ENCODE measurements at places on chromosomes 16 and 17.

GRCh38 chr16:74141015-74141414, 155.6 kb upstream of the PSMD7 start:
- no peak for DNase-seq

DNA sequence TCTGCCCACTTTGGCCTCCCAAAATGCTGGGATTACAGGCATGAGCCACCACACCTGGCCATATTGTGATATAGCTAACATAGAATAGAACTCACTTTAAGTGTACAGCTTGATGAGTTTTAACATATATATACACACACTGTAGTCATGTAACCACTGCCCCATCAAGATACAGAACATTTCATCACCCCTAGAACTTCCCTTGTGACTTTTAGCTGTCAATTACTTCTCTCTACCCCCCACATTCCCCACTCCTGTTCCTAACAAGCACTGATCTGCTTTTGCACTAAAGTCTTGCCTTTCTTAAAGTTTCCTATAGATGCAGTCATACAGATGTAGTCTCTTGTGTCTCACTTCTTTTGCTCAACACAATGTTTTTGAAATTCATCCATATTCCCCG, 93.1 kb downstream of the PITPNC1 start:
- no peak for DNase-seq

GRCh38 chr16:18959031-18959505, 24.7 kb upstream of the TMC7 start:
- no peak for DNase-seq

GRCh38 chr17:76213491-76213890, 26.8 kb downstream of the RNF157 start:
- no peak for DNase-seq

GRCh38 chr16:89001117-89002027, 24.4 kb upstream of the CBFA2T3 start:
- no peak for DNase-seq

DNA sequence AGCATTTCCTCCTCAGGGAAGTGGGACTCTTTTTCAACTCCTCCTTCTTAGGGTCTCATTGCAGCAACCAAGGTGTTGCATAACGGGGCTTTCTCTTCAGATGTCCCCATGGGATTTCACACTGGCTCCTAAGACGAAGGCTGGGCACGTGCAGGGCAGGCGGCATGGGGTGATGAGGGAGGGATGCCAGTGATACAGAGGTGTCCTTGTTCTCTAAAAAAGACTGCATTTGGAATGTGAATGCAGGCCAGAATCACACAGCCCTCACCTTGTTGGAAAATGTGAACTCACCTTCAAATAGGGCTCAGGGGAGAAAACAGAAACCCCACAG, 105.6 kb downstream of the XYLT1 start:
- no peak for DNase-seq

GRCh38 chr17:2060385-2060658, 5.4 kb downstream of the HIC1 start:
- DNase-seq, result no peak

DNA sequence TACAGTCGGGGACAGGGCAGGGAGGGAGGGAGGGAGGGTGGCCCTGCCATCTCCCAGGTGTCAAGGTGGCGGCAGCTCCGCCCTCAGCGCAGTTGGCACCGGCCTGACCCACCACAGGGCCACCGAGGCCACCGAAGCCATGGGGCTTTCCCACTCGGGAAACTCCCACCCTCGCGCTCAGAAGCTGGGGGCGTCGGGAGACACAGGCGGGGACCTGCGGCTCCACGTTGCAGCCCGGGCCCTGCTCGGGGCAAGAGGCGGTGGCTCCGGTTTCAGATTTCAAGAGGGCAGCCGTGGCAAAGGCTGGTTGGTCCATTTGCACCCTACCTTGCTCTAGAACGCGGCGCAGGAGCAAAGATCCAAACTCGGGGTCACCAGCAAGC, 544 bp downstream of the CYB561 start:
- peak; percentile 57 for DNase-seq

DNA sequence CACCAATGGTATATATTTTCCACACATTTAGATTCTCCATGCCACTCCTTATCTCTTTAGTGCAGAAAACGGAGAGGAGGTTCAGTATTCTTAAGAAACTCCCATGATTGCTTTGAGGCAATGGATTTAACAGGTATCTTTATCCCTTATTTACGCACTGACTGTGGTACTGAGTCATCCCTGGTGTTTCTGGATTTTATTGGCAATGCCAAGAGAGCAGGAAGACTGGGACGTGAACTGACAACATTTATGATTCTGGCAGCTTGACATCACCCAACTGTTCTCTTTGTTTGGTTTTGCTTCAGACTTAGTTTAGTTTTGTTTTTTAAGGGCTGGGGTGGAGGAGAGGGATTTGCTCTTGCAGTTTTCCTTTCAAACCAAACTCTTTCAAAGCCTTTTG, 131.4 kb downstream of the WWOX start:
- no peak for DNase-seq

DNA sequence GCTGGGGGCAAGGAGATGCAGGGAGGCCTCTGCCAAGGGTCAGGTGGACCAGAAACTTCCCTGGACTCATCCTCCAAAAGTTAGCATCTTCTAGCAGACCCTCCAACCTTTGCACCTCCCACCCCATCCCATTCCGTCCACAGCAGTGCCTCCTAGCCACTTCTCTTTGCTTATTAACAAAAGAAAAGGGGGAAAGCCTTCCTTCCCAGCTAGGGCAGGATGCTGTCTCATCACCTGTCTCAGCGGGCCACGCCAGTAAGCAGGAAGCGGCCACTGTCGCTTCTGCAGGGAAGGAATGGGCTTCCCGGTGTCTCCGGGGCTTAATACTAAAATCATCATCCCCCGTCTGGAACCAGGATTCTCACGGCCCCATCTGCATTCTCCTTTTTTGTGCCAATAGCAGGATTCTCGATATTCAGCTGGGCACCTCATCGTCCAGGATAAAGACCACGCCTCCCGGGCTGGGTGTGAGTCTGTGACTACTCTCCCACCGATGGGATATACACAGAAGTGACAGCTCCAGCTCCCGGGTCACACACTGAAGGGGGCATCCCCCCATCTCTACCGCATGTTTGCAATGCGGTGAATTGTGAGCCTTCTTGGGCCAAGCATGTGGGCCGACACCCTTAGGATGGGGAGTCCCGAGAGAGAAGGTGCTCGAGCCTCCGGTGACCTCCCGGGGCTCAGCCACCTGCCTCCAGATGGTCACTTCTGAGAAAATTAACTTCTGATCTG, 15.5 kb upstream of the RBFOX3 start:
- no peak for DNase-seq

- DNase-seq, result peak; percentile 99
Observed at GRCh38 chr16:30065102-30065942, at the start of gene ALDOA. ALDOA (plus strand) TSS chr16:30065760; CDS start chr16:30066898, 1,138 bp downstream.

DNA sequence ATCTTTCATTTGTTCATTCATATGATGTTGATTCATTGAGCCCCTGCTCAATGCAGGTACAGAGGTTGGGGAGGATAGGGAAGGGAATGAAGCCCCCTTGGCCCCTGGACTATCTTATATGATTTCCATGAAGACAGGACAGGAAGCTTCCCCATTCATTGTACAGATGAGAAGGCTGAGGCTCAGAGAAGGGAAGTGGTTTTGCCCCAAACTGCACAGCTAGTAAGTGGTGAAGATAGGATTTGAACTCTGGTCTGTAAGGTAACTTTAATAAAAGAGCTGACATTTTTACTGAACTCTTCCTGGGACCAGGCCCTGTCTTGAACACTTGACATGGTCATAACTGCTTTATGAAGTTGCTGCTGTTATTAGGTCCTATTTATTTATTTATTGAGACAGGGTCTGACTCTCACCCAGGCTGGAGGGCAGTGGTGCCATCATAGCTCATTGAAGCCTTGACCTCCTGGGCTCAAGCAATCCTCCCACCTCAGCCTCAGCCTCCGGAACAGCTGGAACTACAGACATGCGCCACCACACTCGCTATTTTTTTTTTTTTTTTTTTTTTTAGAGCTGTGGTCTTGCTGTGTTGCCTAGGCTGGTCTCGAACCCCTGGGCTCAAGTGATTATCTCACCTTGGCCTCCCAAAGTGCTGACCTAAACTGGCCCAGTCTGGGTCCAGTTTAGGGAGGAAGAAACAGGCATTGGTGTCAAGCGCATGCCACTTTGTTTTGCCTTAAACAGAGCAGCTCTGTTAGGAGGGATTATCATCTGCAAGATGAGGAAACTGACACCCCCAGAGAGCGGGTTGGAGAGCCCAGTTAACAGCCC, 5.0 kb downstream of the CTF1 start:
- DNase-seq, result peak; percentile 42

DNA sequence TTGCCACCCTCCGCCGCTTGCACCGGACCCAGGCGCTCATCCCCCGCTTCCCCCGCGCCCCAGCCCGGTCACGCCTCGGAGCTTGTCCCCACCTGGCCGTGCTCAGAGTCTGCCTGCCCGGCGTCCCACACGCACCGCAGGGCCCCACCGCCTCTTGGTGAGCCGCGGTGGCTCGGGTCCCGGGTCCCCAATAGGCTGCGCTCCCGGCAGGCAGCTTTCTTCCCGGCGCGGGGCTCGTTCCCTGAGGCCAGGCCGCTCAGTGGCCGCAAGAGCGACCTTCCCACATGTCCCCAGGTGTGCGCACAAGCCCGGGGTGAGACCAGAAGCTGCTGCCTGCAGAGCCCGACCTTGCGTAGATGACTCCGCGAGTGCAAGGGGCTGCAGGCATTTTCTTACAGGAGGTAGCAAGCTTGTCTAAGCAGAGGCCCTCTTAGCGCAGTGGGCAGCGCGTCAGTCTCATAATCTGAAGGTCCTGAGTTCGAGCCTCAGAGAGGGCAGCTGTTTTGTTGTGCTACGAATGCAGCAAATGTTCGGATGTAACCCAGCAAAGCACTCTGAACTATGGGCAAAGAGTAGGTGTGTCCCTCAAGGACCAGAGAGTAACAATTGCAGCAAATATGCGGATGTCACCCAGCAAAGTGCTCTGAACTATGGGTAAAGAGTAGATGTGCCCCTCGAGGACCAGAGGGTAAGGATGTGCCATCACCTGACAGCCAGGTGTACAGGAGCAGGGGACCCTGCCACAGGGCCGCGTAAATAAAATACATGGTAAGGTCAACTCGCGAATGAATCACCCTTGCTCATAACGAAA, 15.6 kb downstream of the TLE7 start:
- peak; percentile 97 for DNase-seq

GRCh38 chr16:11361701-11362451, 16.6 kb downstream of the RMI2 start:
- no peak for DNase-seq

GRCh38 chr16:66334853-66335574, 31.5 kb upstream of the CDH5 start:
- DNase-seq, result peak; percentile 29

- no peak for DNase-seq
Observed at GRCh38 chr17:78127239-78127887, 1.2 kb downstream of the TMC6 start.

DNA sequence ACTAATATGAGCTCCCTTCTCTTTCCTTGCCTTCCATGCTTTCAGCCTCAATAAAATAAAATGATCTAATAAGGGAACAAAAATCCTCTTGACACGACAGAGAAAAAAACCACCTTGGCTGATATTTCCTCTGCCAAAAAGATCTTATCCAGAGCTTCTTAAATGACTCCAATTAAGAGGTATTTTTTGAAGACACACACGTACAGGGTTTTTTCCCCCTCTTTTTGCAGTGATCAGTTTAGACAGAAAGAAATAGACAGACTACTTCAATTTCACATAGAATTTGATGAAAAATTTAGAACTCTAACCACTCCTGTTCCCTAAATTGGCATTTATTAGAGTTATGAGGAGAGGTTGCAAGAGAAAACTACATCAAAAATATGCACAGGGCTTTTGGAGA, 217.2 kb upstream of the CDH11 start:
- DNase-seq, result no peak

- no peak for DNase-seq
Observed at GRCh38 chr16:16143931-16144330, 79.4 kb downstream of the ABCC6 start.

GRCh38 chr17:75906143-75906884, 1.6 kb upstream of the MRPL38 start:
- DNase-seq, result no peak

GRCh38 chr16:30077656-30078055, 1.9 kb downstream of the PPP4C start:
- DNase-seq, result no peak

DNA sequence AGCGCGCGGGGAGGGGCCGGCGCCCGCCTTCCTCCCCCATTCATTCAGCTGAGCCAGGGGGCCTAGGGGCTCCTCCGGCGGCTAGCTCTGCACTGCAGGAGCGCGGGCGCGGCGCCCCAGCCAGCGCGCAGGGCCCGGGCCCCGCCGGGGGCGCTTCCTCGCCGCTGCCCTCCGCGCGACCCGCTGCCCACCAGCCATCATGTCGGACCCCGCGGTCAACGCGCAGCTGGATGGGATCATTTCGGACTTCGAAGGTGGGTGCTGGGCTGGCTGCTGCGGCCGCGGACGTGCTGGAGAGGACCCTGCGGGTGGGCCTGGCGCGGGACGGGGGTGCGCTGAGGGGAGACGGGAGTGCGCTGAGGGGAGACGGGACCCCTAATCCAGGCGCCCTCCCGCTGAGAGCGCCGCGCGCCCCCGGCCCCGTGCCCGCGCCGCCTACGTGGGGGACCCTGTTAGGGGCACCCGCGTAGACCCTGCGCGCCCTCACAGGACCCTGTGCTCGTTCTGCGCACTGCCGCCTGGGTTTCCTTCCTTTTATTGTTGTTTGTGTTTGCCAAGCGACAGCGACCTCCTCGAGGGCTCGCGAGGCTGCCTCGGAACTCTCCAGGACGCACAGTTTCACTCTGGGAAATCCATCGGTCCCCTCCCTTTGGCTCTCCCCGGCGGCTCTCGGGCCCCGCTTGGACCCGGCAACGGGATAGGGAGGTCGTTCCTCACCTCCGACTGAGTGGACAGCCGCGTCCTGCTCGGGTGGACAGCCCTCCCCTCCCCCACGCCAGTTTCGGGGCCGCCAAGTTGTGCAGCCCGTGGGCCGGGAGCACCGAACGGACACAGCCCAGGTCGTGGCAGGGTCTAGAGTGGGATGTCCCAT, 232.8 kb downstream of the SEC14L1 start:
- peak; percentile 21 for DNase-seq

DNA sequence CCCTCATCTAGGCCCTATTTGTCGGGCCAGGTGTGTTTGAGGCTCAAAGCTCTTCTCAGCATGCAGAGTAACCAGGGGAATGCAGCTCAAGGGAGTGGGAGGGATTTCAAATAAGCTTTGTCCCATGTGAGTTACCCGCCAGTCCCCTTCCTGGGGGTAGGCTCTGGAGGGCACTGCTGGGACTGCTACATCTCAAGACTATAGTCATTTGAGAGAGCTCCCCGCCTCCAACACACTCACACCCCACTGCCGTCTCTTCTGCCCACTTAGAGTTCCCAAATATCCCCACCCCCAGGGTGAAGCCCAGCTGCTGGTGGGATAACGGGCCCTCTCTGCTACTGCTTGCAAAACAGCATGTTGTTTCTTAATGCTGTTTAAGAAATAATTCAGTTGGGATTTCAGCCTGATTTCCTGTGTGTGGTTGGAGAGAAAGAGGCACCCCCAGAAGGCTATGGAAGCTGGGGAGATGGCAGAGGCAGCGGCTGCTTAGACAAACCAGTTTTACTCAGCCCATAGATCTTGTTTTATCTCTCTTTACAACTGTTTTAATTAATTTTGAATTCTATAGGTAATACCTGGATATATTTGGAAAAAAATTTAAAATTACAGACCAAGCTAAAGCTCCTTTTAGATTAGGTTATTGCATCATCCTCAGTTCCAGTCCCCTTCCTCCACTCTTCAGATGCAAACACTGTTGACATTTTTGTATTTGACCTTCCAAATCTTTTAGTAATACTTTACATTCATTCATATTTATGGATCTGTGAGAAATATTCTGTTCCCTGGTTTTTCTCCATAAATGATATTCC, 4.1 kb upstream of the MPO start:
- DNase-seq, result no peak

Measured in NCI-H146 (cell line).